ENCODE measurements at places on chromosomes 3 and 15. TPM values are rescaled to one million over a fixed set of nuclear protein-coding genes. Genes with fewer than 3 reads are reported as not detected.

GRCh38 chr3:64848822-64849221, 161.0 kb upstream of the ADAMTS9 start:
- H3K36me3 ChIP-seq: no peaks in the 10 kb centered on the region
- no peak overlapping the region for H3K27ac ChIP-seq
- no peaks in the 10 kb centered on the region for H3K4me1 ChIP-seq

Gene TMA7
- total RNA-seq: 321 TPM

GRCh38 chr3:37279236-37279635, 104.9 kb upstream of the LRRFIP2 start:
- H3K27ac ChIP-seq: no peak overlapping the region
- peaks cover 12% of the 10 kb centered on the region for H3K36me3 ChIP-seq
- DNase-seq: no peak
- H3K4me3 ChIP-seq: no peak overlapping the region
- no peaks in the 10 kb centered on the region for H3K27me3 ChIP-seq
- H3K4me1 ChIP-seq: no peaks in the 10 kb centered on the region

DNA sequence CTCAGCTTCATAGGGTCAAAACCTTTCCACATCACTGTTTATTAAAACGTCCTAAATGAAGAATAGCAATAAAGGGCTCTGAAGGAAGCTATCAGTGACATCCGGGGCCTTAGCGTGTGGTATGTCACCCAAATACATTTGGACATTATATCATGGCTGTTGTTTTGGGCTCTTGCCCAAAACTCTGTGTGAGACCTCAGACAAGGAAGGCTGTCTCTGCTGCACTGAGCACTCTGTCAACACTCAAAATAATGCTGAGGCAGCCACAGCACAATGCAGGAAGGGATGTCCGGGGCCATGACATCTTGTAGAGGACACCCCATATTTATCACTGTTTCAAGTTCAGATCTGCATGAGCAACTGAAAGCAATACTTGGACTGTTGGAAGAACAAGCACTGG, 293.8 kb upstream of the WNT5A start:
- H3K4me3 ChIP-seq: no peak overlapping the region
- H3K27ac ChIP-seq: no peak overlapping the region
- no peaks in the 10 kb centered on the region for H3K27me3 ChIP-seq
- DNase-seq: no peak

- H3K27ac ChIP-seq: peak overlapping the region; percentile 21
- H3K4me1 ChIP-seq: peaks cover 14% of the 10 kb centered on the region
- no peak for DNase-seq
- no peak overlapping the region for H3K4me3 ChIP-seq
- H3K27me3 ChIP-seq: no peaks in the 10 kb centered on the region
These were observed 41.3 kb downstream of the CHDH start for GRCh38 chr3:53804697-53805462.

GRCh38 chr3:25854635-25855034, 64.7 kb downstream of the OXSM start:
- no peaks in the 10 kb centered on the region for H3K36me3 ChIP-seq
- H3K27me3 ChIP-seq: no peaks in the 10 kb centered on the region
- no peak for DNase-seq
- no peak overlapping the region for H3K27ac ChIP-seq
- no peak overlapping the region for H3K4me3 ChIP-seq
- peaks cover 3% of the 10 kb centered on the region for H3K4me1 ChIP-seq

DNA sequence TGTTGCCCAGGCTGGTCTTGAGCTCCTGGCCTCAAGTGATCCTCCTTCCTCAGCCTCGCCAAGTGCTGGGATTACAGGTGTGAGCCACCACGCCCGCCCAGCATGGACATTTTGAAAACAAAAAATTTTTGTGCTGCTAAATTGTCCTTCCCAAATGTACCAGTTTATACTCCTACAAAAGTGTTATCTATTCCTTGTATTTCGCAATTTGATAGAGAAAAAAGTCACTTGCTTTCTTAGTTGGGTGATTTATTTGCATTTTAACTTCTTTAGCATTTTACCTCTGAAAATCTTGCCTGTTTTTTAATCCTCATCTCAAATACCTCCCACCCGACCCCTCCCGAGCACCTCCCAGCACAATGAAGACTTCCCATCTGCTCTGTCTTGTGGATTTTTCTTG, 46.8 kb downstream of the PDE8A start:
- no peak overlapping the region for H3K4me3 ChIP-seq
- no peak overlapping the region for H3K27ac ChIP-seq
- H3K36me3 ChIP-seq: no peaks in the 10 kb centered on the region
- no peaks in the 10 kb centered on the region for H3K27me3 ChIP-seq
- peaks cover 54% of the 10 kb centered on the region for H3K4me1 ChIP-seq

Gene ZNF80
- total RNA-seq: not detected

- H3K27me3 ChIP-seq: no peaks in the 10 kb centered on the region
- peak; percentile 30 for DNase-seq
- peaks cover 70% of the 10 kb centered on the region for H3K4me1 ChIP-seq
These were observed 8.0 kb downstream of the FYCO1 start for GRCh38 chr3:45987368-45988291.

Gene IL12A
- total RNA-seq: not detected

Gene TRANK1
- total RNA-seq: 26.3 TPM

DNA sequence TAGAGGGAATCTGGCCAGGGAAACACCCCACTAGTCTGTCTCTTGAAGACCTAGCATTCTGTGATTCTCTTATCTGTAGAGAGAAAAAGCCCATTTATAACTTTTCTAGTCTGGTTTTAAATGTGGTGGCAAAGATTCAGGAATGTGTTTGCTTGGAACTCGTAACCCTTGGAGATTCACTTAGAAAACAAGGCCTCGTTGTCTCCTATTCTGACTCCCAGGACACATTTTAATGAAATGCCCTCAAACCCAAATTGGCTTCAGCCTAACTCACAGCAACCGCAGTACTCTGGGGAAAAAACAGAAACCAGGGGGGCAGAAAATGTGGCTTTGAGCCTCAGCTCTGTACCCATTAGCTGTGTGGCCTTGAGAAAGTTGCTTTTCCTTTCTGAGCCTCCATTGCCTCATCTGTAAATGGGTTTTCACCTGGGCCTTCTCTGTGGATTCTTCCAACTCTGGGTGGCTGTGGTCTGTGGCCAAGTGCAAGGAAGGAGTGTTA, 36.5 kb downstream of the RPLP1 start:
- no peak for DNase-seq
- H3K36me3 ChIP-seq: no peaks in the 10 kb centered on the region
- no peak overlapping the region for H3K27ac ChIP-seq
- H3K4me3 ChIP-seq: no peak overlapping the region
- H3K4me1 ChIP-seq: no peaks in the 10 kb centered on the region
- no peaks in the 10 kb centered on the region for H3K27me3 ChIP-seq

DNA sequence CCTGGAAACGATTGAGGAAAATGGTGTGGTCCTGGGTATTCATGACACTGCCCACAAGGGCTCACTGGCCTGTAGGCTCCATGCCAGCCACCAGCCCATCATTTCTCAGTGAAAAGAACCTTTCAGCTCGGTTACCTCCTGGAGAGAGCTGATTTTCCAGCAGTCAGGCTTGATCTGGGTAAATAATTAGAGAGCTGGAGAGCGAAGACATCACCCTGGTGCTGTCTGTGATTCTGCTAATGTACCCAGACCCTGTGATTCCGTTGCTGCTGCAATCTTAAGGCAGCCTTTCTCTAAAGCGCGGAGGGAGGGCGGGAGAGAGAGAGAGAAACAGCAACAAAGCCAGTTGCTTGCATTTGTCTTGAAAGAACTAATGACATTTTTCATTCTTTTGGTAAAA, 221.9 kb upstream of the TOPAZ1 start:
- H3K27me3 ChIP-seq: no peaks in the 10 kb centered on the region
- peaks cover 4% of the 10 kb centered on the region for H3K36me3 ChIP-seq
- peaks cover 32% of the 10 kb centered on the region for H3K4me1 ChIP-seq
